ENCODE measurements at places on chromosomes 1 and 21. TPM values are rescaled to one million over a fixed set of nuclear protein-coding genes. Genes with fewer than 3 reads are reported as not detected.

GRCh38 chr1:101905283-101905835, 91.4 kb downstream of the OLFM3 start:
- no peak overlapping the region for H3K27ac ChIP-seq
- no peaks in the 10 kb centered on the region for H3K36me3 ChIP-seq
- no peak overlapping the region for H3K4me3 ChIP-seq
- peaks cover 3% of the 10 kb centered on the region for H3K27me3 ChIP-seq

Gene FCGR2B
- total RNA-seq, result 6.4 TPM

GRCh38 chr1:236913371-236914037, 90.7 kb downstream of the MT1HL1 start:
- H3K27ac ChIP-seq, result no peak overlapping the region
- no peak overlapping the region for H3K4me3 ChIP-seq
- H3K36me3 ChIP-seq, result no peaks in the 10 kb centered on the region
- H3K4me1 ChIP-seq, result no peaks in the 10 kb centered on the region
- H3K27me3 ChIP-seq, result no peaks in the 10 kb centered on the region

DNA sequence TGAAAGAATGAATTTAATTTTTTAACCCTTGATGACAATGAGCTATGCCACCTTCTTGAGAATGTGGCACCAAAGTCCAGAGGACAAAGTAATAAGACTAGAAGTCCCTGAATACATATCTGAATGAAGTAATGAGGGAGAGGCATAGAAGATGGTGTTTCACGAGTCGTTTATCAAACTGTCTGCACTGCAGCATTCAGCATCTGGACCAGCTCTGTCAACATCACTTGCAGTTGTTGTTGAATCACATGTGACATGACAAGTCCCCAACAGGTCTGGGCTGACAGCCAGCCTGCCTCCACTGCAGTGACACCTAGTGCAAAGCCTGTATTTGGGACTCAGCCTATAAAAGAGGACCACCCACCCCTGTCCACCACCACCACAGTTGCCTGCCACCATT, 17.3 kb upstream of the GALNT2 start:
- no peak overlapping the region for H3K27ac ChIP-seq
- no peak for DNase-seq
- no peaks in the 10 kb centered on the region for H3K27me3 ChIP-seq
- no peaks in the 10 kb centered on the region for H3K36me3 ChIP-seq

DNA sequence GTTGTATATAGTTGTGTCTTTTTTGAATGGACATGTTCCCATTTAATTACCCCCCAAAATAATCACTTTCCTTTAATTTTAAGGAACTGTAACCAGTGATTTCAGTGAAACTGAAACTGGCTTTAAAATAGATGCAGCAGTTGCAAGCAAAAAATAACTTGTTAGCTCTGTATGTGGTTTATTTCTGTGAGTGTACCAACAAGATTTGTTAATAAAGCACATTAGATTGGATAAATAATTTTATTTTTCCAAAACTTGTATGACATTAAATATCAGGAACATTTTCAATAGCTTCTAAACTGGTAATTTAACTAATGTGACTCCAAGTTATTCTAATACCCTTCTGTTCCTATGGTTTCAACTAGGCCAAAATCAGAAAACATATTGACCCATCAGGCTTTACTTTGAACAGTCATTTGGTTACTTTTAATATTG, 184.3 kb upstream of the CACYBP start:
- no peak overlapping the region for H3K4me3 ChIP-seq
- no peak overlapping the region for H3K27ac ChIP-seq
- H3K36me3 ChIP-seq, result no peaks in the 10 kb centered on the region
- H3K4me1 ChIP-seq, result no peaks in the 10 kb centered on the region

DNA sequence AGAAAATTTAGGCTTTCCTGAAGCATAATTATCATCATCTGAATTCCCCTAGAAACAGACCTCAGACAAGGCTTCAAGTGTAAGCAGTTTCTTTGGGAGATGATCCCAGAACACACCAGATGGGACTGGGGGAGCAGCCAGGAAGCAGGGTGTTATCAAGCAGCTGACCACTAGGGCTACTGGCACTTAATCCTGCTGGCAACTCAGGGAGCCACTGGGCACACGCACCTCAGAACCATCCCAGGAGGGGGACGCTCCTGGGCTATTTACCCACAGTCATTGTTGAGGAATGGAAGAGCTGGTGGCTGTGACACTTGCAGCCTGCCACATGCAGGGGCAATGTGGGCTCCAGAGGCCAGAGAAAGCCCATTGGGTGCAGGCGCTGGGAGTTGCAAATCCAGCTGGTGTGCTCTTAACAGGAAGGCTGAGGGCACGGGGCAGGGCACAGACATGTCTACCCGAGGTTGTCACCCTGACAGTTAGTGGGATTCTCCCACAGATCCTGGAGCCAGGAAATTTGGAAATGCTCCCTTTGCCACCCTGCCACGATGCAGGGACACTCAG, 15.1 kb upstream of the IL22RA1 start:
- no peaks in the 10 kb centered on the region for H3K4me1 ChIP-seq
- DNase-seq, result no peak
- H3K27me3 ChIP-seq, result no peaks in the 10 kb centered on the region
- H3K36me3 ChIP-seq, result no peaks in the 10 kb centered on the region
- no peak overlapping the region for H3K27ac ChIP-seq

Gene KRTAP19-3
- not detected for total RNA-seq

Gene COL24A1
- total RNA-seq, result 3.6 TPM

GRCh38 chr1:52204696-52205095, 62.8 kb downstream of the ZFYVE9 start:
- H3K27ac ChIP-seq, result no peak overlapping the region
- no peak overlapping the region for H3K4me3 ChIP-seq
- no peaks in the 10 kb centered on the region for H3K36me3 ChIP-seq
- no peaks in the 10 kb centered on the region for H3K4me1 ChIP-seq

DNA sequence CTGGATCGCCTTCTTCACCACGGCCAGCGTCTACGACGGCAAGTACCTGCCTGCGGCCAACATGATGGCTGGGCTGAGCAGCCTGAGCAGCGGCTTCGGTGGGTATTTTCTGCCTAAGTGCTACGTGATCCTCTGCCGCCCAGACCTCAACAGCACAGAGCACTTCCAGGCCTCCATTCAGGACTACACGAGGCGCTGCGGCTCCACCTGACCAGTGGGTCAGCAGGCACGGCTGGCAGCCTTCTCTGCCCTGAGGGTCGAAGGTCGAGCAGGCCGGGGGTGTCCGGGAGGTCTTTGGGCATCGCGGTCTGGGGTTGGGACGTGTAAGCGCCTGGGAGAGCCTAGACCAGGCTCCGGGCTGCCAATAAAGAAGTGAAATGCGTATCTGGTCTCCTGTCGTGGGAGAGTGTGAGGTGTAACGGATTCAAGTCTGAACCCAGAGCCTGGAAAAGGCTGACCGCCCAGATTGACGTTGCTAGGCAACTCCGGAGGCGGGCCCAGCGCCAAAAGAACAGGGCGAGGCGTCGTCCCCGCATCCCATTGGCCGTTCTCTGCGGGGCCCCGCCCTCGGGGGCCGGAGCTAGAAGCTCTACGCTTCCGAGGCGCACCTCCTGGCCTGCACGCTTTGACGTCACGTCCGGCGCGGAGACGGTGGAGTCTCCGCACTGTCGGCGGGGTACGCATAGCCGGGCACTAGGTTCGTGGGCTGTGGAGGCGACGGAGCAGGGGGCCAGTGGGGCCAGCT, at the start of gene ZBTB48:
TSS of gene ZBTB48 (plus strand) at position 621 of the 745 bp plus-strand sequence. CDS start 616 bp downstream, outside the sequence.
- no peaks in the 10 kb centered on the region for H3K27me3 ChIP-seq
- peaks cover 4% of the 10 kb centered on the region for H3K4me1 ChIP-seq
- peak; percentile 100 for DNase-seq
- peak within 1 kb of the TSS; percentile 94 for H3K27ac ChIP-seq
- H3K36me3 ChIP-seq, result no peaks in the 10 kb centered on the region

DNA sequence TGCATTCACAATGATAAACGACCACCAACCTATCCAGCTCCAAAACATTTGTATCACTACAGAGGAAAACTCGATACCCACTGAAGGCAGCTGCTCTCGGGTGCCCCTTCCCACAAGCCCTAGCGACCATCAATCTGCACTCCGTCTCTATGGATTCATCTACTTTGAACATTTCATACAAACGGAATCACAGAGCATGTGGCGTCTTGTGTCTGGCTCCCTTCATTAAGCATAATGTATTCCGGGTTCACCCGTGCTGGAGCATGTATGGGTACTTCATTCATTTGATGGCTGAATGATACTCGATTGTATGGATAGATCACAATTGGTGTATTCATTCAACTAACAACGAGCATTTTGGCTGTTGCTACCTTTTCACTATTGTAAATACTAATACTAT, 340.2 kb downstream of the SMYD3 start:
- H3K27me3 ChIP-seq, result no peaks in the 10 kb centered on the region
- no peak overlapping the region for H3K4me3 ChIP-seq
- peaks cover under 1% of the 10 kb centered on the region for H3K4me1 ChIP-seq
- no peaks in the 10 kb centered on the region for H3K36me3 ChIP-seq
- DNase-seq, result no peak

DNA sequence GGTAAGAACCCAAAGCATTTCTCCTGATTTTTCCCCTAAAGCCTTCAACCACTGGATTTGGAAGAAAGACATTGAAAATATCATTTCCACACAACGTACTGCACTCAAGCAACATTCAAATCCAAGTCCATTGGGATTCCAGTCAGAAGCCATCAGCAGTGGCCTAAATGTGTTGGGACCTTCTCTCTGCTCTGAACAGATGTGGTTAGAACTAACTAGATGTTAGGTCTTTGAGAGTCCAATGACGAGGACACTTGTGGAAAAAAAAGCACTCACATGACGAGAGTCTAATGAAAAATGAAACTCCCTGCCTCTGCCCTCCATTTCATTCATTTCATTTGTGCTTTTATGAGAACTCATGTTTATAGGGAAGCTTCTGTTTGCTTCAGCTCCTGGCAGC, 382.3 kb downstream of the SIPA1L2 start:
- H3K36me3 ChIP-seq, result no peaks in the 10 kb centered on the region
- DNase-seq, result no peak
- H3K4me3 ChIP-seq, result no peak overlapping the region
- no peaks in the 10 kb centered on the region for H3K27me3 ChIP-seq

Gene HES3
- total RNA-seq, result not detected

GRCh38 chr1:90732136-90732535, 15.0 kb upstream of the BARHL2 start:
- DNase-seq, result no peak
- H3K36me3 ChIP-seq, result no peaks in the 10 kb centered on the region
- H3K27me3 ChIP-seq, result no peaks in the 10 kb centered on the region
- no peak overlapping the region for H3K27ac ChIP-seq
- H3K4me1 ChIP-seq, result peaks cover 5% of the 10 kb centered on the region

GRCh38 chr1:5769146-5769545, 223.1 kb downstream of the NPHP4 start:
- peaks cover 24% of the 10 kb centered on the region for H3K4me1 ChIP-seq
- H3K36me3 ChIP-seq, result no peaks in the 10 kb centered on the region
- no peaks in the 10 kb centered on the region for H3K27me3 ChIP-seq
- peak; percentile 69 for DNase-seq
- peak overlapping the region; percentile 36 for H3K27ac ChIP-seq

Gene PRRC2C
- total RNA-seq, result 133 TPM

GRCh38 chr1:5617179-5617520, 375.1 kb downstream of the NPHP4 start:
- no peak overlapping the region for H3K27ac ChIP-seq
- H3K36me3 ChIP-seq, result no peaks in the 10 kb centered on the region
- H3K4me1 ChIP-seq, result no peaks in the 10 kb centered on the region

GRCh38 chr1:166876540-166876838, 425 bp upstream of the TADA1 start:
- H3K4me1 ChIP-seq, result no peaks in the 10 kb centered on the region
- no peak overlapping the region for H3K27ac ChIP-seq
- DNase-seq, result no peak

GRCh38 chr1:207006914-207007313, 25.6 kb downstream of the C1orf116 start:
- H3K4me3 ChIP-seq, result no peak overlapping the region
- no peak for DNase-seq
- H3K27me3 ChIP-seq, result no peaks in the 10 kb centered on the region
- no peaks in the 10 kb centered on the region for H3K36me3 ChIP-seq
- no peak overlapping the region for H3K27ac ChIP-seq
- no peaks in the 10 kb centered on the region for H3K4me1 ChIP-seq

- H3K27me3 ChIP-seq, result no peaks in the 10 kb centered on the region
- H3K36me3 ChIP-seq, result no peaks in the 10 kb centered on the region
- no peak for DNase-seq
- no peak overlapping the region for H3K27ac ChIP-seq
- H3K4me3 ChIP-seq, result no peak overlapping the region
- no peaks in the 10 kb centered on the region for H3K4me1 ChIP-seq
These were observed 42.6 kb downstream of the BACE2 start for GRCh38 chr21:41210426-41211059.

GRCh38 chr21:15455819-15456462, 273.8 kb upstream of the USP25 start:
- no peak overlapping the region for H3K27ac ChIP-seq
- no peaks in the 10 kb centered on the region for H3K36me3 ChIP-seq
- no peak for DNase-seq
- no peaks in the 10 kb centered on the region for H3K27me3 ChIP-seq
- no peak overlapping the region for H3K4me3 ChIP-seq

Gene TNFRSF9
- total RNA-seq, result not detected

DNA sequence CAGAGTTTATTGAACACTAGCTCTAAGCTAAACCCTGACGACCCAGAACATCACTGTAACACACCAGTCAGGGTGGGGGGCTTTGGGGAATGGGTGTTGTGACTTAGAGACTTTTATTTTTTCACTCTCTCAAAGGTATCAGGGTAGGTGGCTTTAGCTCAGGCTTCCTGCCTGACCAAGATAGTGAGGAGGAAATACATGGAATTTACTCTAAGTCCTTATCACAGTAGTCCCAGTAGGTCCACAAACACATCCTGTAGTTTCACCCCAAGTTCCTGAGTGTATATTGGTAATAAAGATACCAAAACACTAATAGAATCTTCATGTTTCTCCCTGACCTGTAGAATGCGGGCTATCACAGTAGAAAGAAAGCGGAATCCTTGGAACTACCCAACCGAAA, 15.1 kb downstream of the GJA5 start:
- H3K27ac ChIP-seq, result no peak overlapping the region
- DNase-seq, result no peak

- no peak overlapping the region for H3K4me3 ChIP-seq
- H3K27me3 ChIP-seq, result no peaks in the 10 kb centered on the region
- peaks cover 3% of the 10 kb centered on the region for H3K4me1 ChIP-seq
- no peak for DNase-seq
- H3K27ac ChIP-seq, result no peak overlapping the region
These were observed 16.0 kb upstream of the MTARC2 start for GRCh38 chr1:220732137-220732536.

DNA sequence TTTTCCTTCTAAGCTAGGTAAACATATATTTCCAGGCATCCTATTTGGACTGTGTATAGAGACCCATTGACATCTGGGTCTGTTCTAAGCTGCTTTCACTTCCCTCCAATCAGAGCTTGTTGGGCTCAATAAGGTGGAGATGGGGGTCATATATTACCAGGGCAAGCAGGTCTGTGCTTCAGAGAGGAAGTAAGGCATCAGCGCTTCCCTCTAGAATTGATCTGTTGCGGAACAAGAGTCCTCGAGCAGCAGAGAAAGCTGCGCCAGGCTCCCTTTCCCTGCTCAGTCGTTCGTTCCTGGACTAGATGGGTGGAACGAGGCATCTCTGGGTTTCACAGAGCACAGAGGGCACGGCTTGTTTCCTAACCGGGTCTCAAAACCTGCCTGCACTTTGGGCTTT, 63.5 kb downstream of the DISC1 start:
- DNase-seq, result no peak
- H3K27me3 ChIP-seq, result no peaks in the 10 kb centered on the region
- peaks cover 20% of the 10 kb centered on the region for H3K4me1 ChIP-seq
- H3K27ac ChIP-seq, result no peak overlapping the region
- H3K4me3 ChIP-seq, result no peak overlapping the region

Gene EVA1C
- total RNA-seq, result 27.1 TPM
